Hepatocyte (in vitro differentiated cells): ENCODE measurements at places on chromosomes 1 and 21.

DNA sequence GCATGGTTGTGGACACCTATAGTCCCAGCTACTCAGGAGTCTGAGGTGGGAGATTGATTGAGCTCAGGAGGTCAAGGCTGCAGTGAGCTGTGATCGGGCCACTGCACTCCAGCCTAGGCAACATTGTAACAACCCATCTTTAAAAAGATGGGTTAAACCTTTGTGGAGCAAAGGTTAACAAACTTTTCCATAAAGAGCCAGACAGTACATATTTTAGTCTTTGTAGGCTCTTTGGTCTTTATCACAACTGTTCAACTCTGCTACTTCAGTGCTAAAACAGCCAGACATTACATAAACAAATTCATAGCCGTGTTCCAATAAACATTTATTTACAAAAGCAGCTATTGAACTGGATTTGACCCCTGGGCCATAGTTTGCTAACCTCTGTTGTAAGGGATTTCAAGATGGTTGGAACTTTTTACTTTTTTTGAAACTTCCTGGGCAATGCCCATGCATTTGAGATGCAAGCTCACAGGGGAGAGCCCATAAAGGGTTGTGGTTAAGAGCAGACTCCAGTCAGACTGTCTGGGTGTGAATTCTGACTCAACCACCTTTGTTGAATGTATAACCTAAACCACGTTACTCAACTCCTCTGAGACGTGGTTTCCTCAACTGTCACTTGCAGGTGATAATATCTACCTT, 10.8 kb downstream of the INAVA start:
- DNase-seq = no peak

GRCh38 chr1:15296585-15297321, 49.7 kb downstream of the FHAD1 start:
- no peak for DNase-seq

DNA sequence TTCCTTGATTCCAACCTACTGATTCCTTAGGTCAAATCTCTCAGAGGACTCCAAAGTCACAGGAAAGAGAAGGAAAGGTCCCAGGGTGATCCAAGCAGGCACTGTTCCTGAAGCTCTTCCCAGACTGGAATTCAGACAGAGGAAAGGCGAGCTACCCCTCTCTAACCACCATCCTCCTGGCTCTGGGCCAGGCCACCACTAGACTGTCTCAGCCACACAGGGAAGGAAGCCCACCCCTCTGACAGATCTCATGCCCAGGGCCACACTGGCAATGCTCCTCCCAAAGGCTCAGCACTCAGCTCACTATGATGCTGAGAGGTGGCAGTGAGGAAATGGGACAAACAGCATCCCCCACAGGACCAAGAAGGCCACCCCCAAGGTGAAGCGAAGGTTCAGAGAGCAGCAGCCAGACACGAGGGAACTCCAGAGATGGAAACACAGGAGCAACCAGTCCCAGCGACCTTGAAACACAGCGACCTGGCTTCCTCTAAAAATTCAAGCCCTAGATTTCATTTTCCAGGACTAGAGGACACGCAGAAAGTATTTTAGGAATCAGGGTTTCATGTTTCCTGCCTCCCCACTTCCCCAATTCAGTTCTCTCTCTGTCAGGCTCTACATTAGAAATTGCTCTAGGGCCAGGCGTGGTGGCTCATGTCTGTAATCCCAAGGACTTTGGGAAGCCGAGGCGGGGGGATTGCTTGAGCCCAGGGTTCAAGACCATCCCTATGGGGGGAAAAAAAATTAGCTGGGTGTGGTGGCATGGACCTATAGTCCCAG, 18.8 kb downstream of the PIK3C2B start:
- no peak for DNase-seq

- peak; percentile 58 for DNase-seq
Measured at GRCh38 chr1:32925403-32926162, 24.4 kb upstream of the TMEM54 start.

- DNase-seq = no peak
Measured at GRCh38 chr1:27144049-27144748, 10.7 kb downstream of the SLC9A1 start.

DNA sequence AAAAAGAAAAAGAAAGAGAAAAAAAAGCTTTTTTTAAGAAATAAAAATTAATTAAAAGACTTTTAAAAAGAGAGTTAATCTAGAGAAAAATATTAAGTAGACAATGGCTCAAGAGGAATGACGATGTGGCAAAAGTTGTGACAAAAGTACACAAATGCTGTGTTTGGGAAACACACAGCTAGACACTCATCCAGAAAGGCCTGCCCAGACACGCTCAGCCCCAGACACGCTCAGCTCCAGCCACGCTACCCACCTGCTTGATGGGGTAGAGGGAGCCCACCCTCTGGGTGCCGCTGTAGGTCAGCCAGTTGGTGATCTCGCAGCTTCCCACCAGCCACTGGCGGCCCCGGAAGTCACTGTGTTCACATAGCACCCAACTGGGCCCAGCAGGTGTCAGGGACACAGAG, 10.2 kb downstream of the CD52 start:
- no peak for DNase-seq
